ENCODE measurements at places on chromosomes 16 and 17. TPM values are rescaled to one million over a fixed set of nuclear protein-coding genes. Genes with fewer than 3 reads are reported as not detected.

Gene GPR179
- 0.10 TPM for total RNA-seq

Gene PRSS27
- total RNA-seq = 3.0 TPM

Gene NPTX1
- 0.48 TPM for total RNA-seq

DNA sequence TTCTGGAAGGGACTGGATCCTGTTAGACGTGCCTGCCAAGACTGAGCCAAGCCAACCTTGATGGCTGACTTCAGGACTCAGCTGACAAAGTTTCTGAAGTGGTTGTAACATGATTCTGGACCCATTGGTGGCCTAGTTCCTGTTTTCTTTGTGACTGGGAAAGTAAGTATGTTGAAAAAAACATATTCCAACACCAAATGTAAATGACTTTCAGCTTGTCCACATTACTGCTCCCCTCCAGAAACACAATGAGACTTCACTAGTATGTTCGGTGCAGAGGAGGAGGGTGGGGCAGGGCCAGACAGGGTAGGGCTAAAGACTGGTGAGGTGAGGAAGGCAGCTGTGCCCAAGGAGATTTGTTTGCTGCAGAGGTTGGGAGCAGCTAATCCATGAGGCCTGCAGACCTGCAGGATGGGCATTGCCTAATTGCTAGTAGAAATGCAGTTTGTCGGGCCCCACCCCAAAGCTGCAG lies 26.4 kb downstream of the NMT1 start:
- DNase-seq = peak; percentile 49

GRCh38 chr17:77681861-77682260 lies 276.6 kb upstream of the TNRC6C start:
- no peak for DNase-seq

GRCh38 chr16:83737729-83738354 lies 69.9 kb upstream of the HSBP1 start:
- no peak for DNase-seq

- no peak for DNase-seq
Measured at GRCh38 chr17:57132663-57133062, 47.6 kb downstream of the AKAP1 start.

DNA sequence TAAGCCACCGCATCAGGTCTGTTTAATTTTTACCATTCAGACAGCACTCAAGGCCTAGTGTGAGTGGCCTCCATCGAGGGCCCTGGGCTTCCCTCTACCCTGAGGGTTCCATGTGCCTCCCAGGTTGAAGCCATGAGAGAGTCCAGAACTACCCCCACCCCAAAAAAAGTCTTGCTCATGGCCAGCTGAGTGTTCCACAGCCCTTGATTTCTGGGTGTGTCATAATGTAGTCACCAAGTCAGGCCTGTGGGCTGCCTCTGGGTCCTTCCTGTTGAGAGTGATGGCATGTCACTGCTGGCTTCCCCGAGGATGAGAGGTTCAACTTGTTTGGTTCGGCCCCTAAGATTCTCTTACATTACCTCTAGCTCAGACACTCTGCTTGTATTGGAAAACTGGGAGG lies 100.6 kb downstream of the PITPNC1 start:
- peak; percentile 57 for DNase-seq

GRCh38 chr16:57865746-57866528 lies 63.6 kb upstream of the KIFC3 start:
- peak; percentile 18 for DNase-seq

DNA sequence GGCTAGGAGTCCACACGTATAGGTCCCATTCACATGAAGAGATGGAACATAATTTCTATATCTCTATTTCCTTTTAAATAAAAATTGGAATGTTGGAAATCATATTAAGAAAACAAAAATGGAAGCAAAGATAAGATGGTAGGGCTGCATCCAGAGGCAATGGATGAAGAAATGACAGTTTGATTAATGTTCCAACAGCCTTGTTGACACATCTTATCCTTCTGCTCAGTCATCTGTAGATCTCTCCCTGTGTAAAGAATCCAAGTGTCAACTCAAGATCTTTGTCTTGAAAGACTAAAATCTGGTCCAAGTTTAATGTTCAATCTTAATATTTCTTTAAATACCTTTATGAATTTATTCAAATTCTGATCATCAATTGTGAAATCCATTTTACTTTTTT lies 7.8 kb upstream of the KCNJ2 start:
- DNase-seq = no peak

DNA sequence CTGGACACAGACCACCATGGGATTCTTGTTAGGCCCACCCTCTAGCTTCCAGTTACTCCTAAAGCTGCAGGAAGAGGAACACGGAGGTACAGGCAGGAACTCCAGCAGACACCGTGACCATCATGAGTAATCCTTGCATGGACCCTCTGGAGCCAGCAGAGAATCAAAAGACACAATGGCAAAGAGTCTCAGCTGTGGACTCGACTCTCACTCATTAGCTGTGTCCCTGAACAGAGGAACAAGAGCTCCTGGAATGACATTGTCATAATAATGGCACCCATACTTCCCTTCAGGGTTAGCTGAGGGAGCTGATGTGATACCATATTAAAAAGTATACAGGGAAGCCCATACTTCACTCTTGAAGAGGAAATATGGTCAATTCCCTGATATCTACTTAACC lies 176.3 kb upstream of the ASIC2 start:
- DNase-seq = no peak

- peak; percentile 22 for DNase-seq
Measured at GRCh38 chr16:77171745-77172635, 19.0 kb upstream of the MON1B start.

DNA sequence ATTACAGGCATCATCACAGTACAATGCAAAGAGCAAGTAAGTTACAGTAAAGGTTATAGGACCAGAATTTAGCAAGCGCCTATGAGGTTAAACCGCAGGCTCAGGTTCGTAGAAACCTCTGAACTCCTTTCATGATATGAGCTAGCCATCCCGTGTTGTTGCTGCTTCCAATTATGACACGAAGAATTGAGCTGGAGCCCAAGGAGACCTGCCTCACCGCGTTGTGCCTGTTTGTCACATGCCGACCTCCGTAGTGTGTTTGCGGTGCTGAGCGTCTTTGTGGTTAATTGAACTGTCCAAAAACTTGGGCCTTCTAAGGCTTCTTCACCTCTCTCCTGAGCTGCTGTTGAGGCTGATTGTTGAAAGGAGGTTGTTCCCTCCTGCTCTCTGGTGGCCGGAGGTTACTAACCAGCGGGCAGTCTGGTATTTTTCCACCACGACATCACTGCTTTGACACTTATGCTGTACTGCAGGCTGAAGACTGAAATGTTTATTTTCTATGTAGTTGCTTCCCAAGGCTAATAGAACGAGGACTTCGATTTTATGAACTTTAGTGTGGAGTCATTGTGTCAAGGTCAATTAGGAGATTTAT lies 67.5 kb downstream of the SEC14L1 start:
- peak; percentile 25 for DNase-seq
